Activated CD8-positive, alpha-beta T cell treated with anti-CD3 and anti-CD28 coated beads for 36 hours (primary cell): ENCODE measurements at places on chromosomes 6 and 20. TPM values are rescaled to one million over a fixed set of nuclear protein-coding genes. Genes with fewer than 3 reads are reported as not detected.

DNA sequence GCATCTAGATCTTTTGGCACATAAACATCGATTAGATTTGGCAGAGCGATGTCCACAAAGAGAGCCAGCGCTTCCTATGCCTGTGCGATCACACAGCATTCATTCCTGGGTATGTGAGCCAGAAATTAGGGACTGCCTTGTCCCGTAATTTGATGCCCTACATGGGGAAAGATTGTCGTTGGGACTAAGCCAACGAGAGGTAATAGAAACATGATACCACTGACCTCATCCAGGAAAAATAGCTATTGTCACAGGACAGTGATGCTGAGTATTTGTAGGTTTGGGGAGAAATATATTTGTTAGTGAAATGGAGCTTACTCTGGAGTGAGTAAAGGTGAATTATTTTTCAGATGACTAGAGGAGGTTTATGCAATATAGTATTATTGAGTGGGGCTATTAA, 154.0 kb downstream of the TSHZ2 start:
- no peaks in the 10 kb centered on the region for H3K4me1 ChIP-seq
- no peak for DNase-seq
- no peak overlapping the region for H3K4me3 ChIP-seq
- no peak overlapping the region for H3K27ac ChIP-seq
- peaks cover 10% of the 10 kb centered on the region for H3K27me3 ChIP-seq

- no peaks in the 10 kb centered on the region for H3K27me3 ChIP-seq
- H3K27ac ChIP-seq: no peak overlapping the region
- H3K4me3 ChIP-seq: no peak overlapping the region
- H3K4me1 ChIP-seq: peaks cover 14% of the 10 kb centered on the region
- peak; percentile 8 for DNase-seq
Measured at GRCh38 chr6:85360794-85361642, 88.9 kb upstream of the NT5E start.

DNA sequence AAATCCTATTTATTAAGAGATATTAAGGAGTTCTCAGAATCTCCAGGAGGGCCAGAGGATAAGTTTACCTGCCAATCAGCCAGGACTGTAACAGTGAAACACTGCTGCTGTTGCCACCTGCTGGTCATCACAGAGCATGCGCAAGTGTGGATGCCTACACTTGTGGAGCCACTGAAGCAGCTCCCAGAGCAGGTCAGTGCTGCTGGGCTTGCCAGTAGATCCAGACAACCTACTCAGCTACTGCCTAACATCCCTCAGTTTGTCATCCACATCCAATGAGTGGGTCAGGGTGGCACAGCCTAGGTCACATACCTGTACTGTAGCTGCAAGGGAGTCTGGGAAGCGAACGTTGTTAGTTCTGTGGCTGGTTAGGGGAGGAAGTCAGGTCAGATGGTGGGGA, 18.3 kb upstream of the NHSL1 start:
- peak; percentile 68 for DNase-seq
- peaks cover 7% of the 10 kb centered on the region for H3K27me3 ChIP-seq
- no peak overlapping the region for H3K4me3 ChIP-seq
- H3K36me3 ChIP-seq: no peaks in the 10 kb centered on the region
- H3K4me1 ChIP-seq: peaks cover 6% of the 10 kb centered on the region

GRCh38 chr6:1390946-1391799, 1.8 kb downstream of the FOXF2 start:
- H3K27ac ChIP-seq: no peak overlapping the region
- H3K4me3 ChIP-seq: no peak overlapping the region
- DNase-seq: no peak
- H3K4me1 ChIP-seq: peaks cover 11% of the 10 kb centered on the region

GRCh38 chr6:115194981-115195638, 852.3 kb upstream of the HS3ST5 start:
- no peaks in the 10 kb centered on the region for H3K4me1 ChIP-seq
- no peak overlapping the region for H3K4me3 ChIP-seq
- H3K27me3 ChIP-seq: no peaks in the 10 kb centered on the region
- no peaks in the 10 kb centered on the region for H3K36me3 ChIP-seq
- DNase-seq: no peak
- no peak overlapping the region for H3K27ac ChIP-seq

GRCh38 chr20:3993109-3993508, 22.2 kb downstream of the RNF24 start:
- H3K4me1 ChIP-seq: peaks cover 63% of the 10 kb centered on the region
- H3K27me3 ChIP-seq: no peaks in the 10 kb centered on the region
- peak overlapping the region; percentile 25 for H3K27ac ChIP-seq
- peaks cover 3% of the 10 kb centered on the region for H3K36me3 ChIP-seq

GRCh38 chr20:19775353-19776253, 17.5 kb downstream of the RIN2 start:
- no peak overlapping the region for H3K4me3 ChIP-seq
- H3K4me1 ChIP-seq: no peaks in the 10 kb centered on the region
- DNase-seq: no peak
- no peaks in the 10 kb centered on the region for H3K36me3 ChIP-seq

DNA sequence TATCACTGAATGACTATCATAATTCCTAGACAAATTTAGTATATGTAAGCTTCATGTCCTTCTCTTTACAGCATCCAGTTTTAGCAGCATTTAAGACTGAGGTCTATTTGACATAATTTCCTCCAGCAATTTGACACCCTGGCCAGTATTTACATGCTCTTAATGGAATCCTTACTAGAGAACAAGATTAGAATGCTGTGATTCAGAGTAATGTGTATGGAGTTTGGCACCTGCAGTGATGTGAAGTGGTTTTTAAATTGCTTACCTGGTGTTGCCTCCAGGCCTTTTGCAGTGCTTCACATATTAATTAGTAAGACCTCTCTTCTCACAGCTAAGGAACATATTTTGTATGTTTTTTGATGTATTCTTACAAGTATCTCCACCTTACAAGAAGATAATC, 9.8 kb downstream of the NKX2-4 start:
- H3K4me1 ChIP-seq: peaks cover 6% of the 10 kb centered on the region
- no peak for DNase-seq
- peaks cover 13% of the 10 kb centered on the region for H3K27me3 ChIP-seq
- no peak overlapping the region for H3K27ac ChIP-seq

DNA sequence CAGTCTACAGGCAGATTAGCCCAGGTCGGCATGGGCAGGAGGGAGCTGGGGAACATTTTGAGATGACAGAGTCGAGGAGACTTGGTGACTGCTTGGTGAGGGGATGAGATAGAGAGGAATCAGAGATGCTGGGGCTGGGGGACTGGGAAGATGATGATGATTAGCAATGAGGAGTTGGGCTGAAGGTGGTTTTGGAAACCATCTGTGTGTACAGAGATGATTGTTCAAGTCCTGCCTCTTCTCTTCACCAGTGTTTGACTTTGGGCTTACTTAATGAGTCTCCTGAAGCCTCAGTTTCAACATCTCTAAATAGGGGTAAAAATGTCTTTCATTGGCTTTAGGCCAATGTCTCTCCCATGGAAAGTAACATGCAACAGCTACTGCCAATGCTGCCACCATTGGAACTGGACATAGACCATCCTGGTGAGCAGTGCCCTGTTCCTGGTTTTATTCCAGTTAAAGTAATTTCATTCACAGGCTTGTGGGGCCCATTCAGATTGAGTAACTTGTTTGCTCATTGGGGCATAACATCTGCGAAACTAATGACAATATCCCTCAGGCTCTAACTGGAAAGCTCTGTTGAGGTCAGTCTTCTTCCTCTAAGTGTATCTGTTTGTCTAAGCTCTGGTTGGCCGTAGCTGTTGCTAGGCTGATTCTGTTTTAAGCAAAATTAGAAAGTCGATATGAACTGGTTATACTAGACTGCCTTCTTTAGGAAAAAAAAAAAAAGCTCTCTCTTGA, 99.1 kb downstream of the ARMC2 start:
- DNase-seq: no peak
- no peaks in the 10 kb centered on the region for H3K27me3 ChIP-seq
- H3K4me1 ChIP-seq: peaks cover 35% of the 10 kb centered on the region
- no peak overlapping the region for H3K4me3 ChIP-seq

- no peaks in the 10 kb centered on the region for H3K27me3 ChIP-seq
- no peak overlapping the region for H3K27ac ChIP-seq
- no peak overlapping the region for H3K4me3 ChIP-seq
- DNase-seq: no peak
- H3K4me1 ChIP-seq: no peaks in the 10 kb centered on the region
- H3K36me3 ChIP-seq: no peaks in the 10 kb centered on the region
Measured at GRCh38 chr6:92847988-92848387, 571.4 kb downstream of the EPHA7 start.

DNA sequence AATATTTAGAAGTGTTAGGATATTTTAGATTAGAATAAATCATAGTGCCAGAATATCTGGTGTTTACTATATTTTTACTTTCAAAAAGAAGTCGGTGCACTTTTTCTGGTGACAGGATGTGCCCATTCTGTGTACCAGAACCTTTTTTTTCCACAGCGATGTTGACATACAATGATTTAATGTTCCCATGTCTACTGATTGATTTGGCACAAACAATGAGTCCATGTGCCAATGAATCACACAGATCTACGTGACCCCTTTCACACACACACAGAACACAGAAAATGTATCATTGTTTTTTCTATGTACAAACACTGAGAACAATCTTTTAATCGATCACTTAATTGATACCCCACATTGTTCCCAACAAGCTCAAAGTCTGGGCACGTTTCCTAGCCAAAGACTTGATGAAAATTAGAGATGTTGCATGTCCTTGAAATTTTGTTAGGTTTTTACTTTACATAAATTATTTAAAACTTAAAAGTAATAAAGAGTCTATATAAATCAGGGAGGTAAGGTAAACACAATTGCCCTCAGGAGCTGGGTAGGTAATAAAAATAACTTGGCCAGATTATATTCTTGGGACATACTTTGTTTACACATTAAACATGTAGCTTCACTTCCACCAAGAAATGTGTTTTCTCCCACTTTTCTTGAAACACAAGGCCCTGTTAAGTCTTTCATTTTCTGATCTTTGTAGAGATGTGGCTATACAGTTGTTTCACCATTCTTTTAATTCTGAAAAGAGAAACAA, 36.4 kb upstream of the SOX4 start:
- H3K4me3 ChIP-seq: no peak overlapping the region
- no peaks in the 10 kb centered on the region for H3K36me3 ChIP-seq
- no peaks in the 10 kb centered on the region for H3K4me1 ChIP-seq
- no peak for DNase-seq

DNA sequence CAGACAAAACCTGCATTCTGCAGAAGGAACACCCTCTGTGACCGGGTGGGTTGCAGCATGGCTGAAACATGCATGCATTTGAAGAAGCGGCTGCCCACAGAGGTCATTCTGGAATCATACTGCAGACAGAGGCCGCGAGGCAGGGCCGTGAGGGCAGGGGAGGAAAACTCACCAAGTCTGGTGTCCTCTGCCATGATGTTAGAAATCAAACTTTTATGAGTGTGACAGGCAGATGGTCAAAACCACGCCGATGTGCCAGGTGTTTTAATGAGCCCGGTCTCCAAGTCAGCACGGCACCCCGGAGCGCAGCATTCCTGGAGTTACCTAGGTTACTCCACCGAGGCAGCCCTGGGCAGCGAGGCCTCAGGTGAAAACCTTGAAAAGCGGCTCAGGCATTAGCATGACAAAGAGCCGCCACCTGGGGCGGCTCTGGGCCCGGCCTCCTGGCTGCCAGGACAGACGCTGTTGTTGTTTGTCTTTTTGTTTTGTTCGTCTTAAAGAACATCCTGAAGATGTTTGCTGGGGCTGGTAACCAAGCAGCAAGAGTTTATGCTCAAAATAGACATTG, 255.6 kb downstream of the ERMARD start:
- H3K36me3 ChIP-seq: peaks cover 15% of the 10 kb centered on the region
- H3K27me3 ChIP-seq: no peaks in the 10 kb centered on the region
- no peak overlapping the region for H3K27ac ChIP-seq
- no peak overlapping the region for H3K4me3 ChIP-seq
- no peak for DNase-seq
- H3K4me1 ChIP-seq: peaks cover 8% of the 10 kb centered on the region

- H3K36me3 ChIP-seq: no peaks in the 10 kb centered on the region
- no peak overlapping the region for H3K27ac ChIP-seq
- no peaks in the 10 kb centered on the region for H3K4me1 ChIP-seq
- DNase-seq: no peak
Measured at GRCh38 chr6:74689601-74690000, 516.3 kb downstream of the COL12A1 start.

DNA sequence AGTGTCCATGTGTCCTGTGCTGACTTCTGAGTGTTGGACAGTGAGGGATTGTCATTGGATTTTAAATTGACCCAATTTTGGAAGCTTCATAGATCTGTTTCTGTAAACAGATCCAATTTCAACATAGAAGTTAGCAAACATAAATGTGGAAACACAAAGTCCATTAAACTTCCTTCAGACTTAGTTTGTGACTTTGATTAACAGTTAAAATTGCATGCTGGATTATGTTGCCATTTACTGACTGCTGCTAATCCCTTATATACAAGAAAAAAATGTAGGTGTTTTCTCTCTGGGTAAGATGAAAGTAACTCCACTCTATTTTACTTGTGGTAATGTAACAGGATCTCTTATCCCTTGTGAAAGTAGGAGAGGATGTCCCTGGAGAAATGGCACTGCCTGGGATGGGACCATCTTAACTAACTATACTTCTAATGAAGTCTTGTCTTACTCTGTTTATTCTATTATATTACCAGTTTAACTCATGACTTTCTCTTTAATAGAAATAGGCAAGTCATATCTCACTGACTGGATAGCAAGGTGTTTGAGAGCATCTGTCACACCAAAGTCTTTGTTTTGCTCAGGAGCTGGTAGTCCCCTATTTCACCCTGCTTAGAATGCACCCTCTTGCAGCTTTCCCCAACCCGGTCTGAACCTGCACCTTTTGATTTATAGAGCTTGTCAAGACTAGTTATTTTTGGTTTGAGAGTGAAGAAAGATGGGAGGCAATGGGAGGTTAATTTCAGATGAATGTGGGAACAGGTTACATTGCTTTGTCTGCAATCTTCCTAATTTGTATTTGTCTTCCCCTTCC, 7.2 kb downstream of the TPX2 start:
- DNase-seq: no peak
- H3K27ac ChIP-seq: no peak overlapping the region
- H3K4me1 ChIP-seq: peaks cover 3% of the 10 kb centered on the region
- H3K4me3 ChIP-seq: no peak overlapping the region
- H3K36me3 ChIP-seq: peaks cover 34% of the 10 kb centered on the region

DNA sequence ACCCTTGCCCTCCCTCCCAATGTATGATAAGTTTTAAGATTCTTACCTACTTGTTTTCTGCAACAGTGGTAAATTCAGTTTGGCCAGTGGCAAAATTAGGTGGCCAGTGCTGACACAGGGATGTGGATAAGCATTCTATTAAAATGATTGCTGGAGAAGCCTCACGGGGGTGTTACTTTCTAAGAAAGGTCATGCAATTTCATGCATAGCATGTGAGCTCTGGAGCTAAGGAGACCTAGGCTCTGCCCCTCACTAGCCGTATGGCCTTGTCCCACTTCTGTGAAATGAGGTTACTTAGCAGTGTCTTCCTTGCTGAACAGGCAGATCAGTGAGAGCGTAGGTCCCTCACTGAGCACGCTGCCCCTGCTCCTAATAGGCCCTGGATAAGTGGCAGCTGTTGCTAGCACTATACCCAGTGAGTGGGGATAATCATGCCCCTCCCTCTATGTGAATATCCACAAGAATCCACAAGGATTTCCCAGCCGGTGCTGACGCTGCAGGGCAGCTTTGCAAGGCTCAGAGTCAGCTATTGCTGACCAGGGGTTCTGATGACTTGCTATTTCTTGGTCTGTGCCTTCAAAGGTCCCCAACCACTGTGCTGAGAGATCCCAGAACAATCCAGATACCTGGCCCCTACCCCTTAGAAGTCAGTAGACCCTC, 86.5 kb upstream of the MRPS10 start:
- peaks cover 3% of the 10 kb centered on the region for H3K36me3 ChIP-seq
- no peak overlapping the region for H3K4me3 ChIP-seq
- no peak for DNase-seq
- H3K4me1 ChIP-seq: peaks cover 7% of the 10 kb centered on the region

Gene KIF25
- not detected for total RNA-seq

Gene LPA
- not detected for total RNA-seq

Gene BTN1A1
- 0.11 TPM for total RNA-seq

Gene FABP7
- total RNA-seq: not detected

Gene HCRTR2
- not detected for total RNA-seq

Gene CASS4
- total RNA-seq: 3.7 TPM

Gene LHFPL5
- not detected for total RNA-seq

Gene AVP
- total RNA-seq: not detected

Gene ATAT1
- total RNA-seq: 7.5 TPM
